Thyroid gland (tissue), 4 donors: ENCODE measurements at places on chromosomes 3 and 15. TPM values are rescaled to one million over a fixed set of nuclear protein-coding genes. Genes with fewer than 3 reads are reported as not detected.

- no peaks in the 10 kb centered on the region for H3K27me3 ChIP-seq
- H3K36me3 ChIP-seq, result peaks cover 9% of the 10 kb centered on the region
- DNase-seq, result no peak
- no peak overlapping the region for H3K27ac ChIP-seq
Measured at GRCh38 chr15:41730543-41730942, 43.7 kb upstream of the MAPKBP1 start.

DNA sequence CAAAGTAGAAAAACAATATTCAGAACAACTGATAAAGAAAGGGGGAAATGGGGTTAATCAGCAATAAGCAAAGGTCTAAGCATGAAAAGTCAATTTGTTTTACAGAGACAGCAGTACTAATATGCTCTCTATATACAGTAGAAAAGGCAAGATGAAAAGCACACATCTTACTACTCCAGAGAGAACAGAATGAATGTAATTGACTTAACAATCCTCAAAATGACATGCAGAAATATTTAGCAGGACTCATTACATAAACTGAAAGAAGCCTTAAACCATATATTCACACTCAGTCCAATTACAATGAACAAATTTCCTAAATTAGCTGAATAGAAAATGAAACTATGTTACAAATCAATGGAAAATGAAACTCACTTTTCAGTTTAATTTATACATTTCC lies 319.8 kb downstream of the SUCLG2 start:
- H3K4me1 ChIP-seq, result no peaks in the 10 kb centered on the region
- H3K36me3 ChIP-seq, result no peaks in the 10 kb centered on the region

DNA sequence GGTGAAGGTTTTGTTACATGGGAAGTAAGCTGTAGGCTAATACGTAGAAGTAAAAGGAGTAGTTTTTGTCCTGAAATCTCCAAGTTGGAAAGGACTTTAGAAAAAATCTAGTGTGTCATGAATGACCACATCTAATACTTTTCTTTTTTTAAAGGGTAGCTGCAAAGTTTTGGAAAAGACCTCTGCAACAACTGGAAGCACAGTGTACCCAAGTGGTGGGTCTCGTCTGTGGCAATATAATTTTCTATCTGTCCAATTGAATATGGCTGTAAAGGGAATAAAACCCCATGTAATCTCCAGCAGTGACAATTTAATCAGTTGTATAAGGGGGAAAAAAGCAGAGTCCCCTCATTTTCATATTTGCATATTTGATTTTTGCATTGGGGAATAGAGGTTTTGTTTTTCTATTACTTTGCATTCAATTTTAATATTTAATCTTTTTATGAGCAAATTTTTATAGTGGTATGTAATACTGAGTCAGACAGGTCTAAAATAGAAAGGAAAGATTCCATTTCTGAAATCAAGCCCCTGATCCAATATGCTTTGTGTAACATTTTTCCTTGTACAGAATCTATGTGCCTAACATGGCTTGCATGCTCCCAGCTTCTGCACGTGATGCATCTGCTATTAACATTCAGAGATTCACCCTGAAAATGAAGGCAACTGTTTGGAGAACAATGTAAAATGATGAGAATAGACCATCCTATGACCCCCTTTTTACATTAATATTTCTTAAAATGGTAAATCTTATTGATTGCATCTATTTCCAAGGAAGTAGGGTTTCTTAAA lies 531.4 kb downstream of the ZIC1 start:
- H3K27ac ChIP-seq, result no peak overlapping the region
- no peaks in the 10 kb centered on the region for H3K27me3 ChIP-seq
- H3K36me3 ChIP-seq, result no peaks in the 10 kb centered on the region
- H3K4me1 ChIP-seq, result no peaks in the 10 kb centered on the region

DNA sequence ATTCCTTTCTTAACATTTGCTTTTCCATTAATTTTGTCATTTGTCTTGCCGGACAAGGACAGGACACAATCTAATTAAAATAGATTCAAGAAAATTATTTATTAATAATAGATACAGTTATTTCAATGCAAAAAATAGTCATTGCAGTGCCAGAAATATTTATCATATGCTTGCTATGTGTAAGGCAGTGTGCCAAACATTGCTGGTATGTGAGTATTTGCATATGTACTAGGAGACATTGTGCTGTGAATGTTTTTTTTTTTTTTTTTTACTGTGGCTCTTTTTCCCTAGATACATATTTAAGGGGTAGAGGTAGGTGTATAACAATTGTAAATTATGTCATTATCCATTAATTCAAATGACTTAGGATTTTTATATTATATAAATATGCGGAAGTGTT lies 23.3 kb downstream of the SPRED1 start:
- DNase-seq, result no peak
- H3K27ac ChIP-seq, result no peak overlapping the region
- no peaks in the 10 kb centered on the region for H3K27me3 ChIP-seq
- H3K36me3 ChIP-seq, result no peaks in the 10 kb centered on the region
- no peaks in the 10 kb centered on the region for H3K4me1 ChIP-seq
- no peak overlapping the region for H3K4me3 ChIP-seq

GRCh38 chr15:84598993-84599392 lies 1.8 kb upstream of the ZSCAN2 start:
- no peak overlapping the region for H3K27ac ChIP-seq
- peak; percentile 38 for DNase-seq
- no peaks in the 10 kb centered on the region for H3K27me3 ChIP-seq
- no peaks in the 10 kb centered on the region for H3K36me3 ChIP-seq

DNA sequence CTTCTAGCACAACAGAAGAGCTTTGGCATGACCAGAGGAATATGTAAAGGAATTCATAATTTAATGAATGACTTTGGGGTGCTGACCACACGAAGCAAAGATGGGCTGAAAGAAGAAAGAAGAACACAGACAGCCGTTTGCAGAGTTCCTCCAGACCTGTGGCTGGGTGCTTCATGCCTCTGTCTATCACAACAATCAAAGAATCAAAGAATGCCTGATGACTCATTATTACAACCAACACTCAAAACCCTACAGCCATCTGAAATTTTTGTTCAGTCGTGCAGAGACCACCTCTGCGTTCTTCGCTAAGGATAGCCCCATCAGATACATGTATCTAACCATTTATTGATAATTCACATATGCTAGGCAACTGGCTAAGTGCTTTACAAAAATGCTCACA lies 129.0 kb upstream of the PRICKLE2 start:
- no peak for DNase-seq
- no peaks in the 10 kb centered on the region for H3K4me1 ChIP-seq
- no peak overlapping the region for H3K4me3 ChIP-seq

- no peaks in the 10 kb centered on the region for H3K4me1 ChIP-seq
- no peak overlapping the region for H3K27ac ChIP-seq
- H3K27me3 ChIP-seq, result no peaks in the 10 kb centered on the region
- no peak overlapping the region for H3K4me3 ChIP-seq
Measured at GRCh38 chr3:19972054-19972453, 25.2 kb downstream of the RAB5A start.

GRCh38 chr3:156681002-156681401 lies 6.6 kb downstream of the TIPARP start:
- DNase-seq, result no peak
- no peak overlapping the region for H3K27ac ChIP-seq
- no peak overlapping the region for H3K4me3 ChIP-seq
- H3K27me3 ChIP-seq, result no peaks in the 10 kb centered on the region

- H3K4me1 ChIP-seq, result no peaks in the 10 kb centered on the region
- H3K4me3 ChIP-seq, result no peak overlapping the region
- no peaks in the 10 kb centered on the region for H3K27me3 ChIP-seq
- no peaks in the 10 kb centered on the region for H3K36me3 ChIP-seq
- DNase-seq, result no peak
Measured at GRCh38 chr15:41104234-41104633, 11.8 kb downstream of the INO80 start.

- DNase-seq, result no peak
- H3K27me3 ChIP-seq, result no peaks in the 10 kb centered on the region
- H3K27ac ChIP-seq, result no peak overlapping the region
- no peak overlapping the region for H3K4me3 ChIP-seq
- no peaks in the 10 kb centered on the region for H3K36me3 ChIP-seq
- H3K4me1 ChIP-seq, result no peaks in the 10 kb centered on the region
Measured at GRCh38 chr3:45565342-45565741, 29.2 kb upstream of the LIMD1 start.

ANKUB1 gene
- total RNA-seq, result not detected

PLSCR5 gene
- not detected for total RNA-seq

COX5A gene
- total RNA-seq, result 235 TPM

AEN gene
- total RNA-seq, result 32.8 TPM

ADAMTSL3 gene
- total RNA-seq, result 5.5 TPM
